ENCODE measurements at places on chromosomes 7 and 10. TPM values are rescaled to one million over a fixed set of nuclear protein-coding genes. Genes with fewer than 3 reads are reported as not detected.

DNA sequence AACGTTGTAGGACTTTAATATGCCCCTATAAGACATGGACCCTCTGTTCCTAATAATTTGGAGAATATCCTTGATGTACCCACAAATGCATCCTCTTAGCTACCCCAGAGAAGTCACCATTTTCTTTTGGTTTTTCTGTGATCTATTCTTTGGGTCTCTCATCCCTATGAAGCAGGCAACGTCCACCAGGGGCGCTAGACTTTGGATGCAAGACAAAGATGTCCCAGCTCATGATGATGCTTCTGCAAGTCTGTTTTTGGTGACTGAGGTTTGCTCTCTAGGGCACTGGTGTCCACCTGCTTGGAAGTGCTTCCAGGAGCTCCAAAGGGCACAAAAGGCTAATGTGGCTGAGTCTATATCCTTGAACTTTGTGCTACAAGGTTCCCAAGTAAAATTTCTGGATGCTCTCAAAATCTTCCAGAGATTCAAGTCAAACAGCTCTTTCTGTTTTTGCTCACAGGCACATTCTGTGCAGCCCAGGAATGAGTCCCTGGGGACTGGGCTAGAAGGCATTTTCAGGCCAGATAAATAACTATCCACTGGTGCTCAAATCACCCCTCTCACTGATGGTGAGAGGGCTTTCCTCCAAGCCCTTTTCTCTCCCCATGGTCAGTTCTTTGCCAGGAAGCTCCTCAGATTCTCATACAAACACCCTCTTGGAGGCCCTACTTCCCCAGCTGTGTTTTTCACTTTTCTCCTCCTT is 166.4 kb downstream of the C7orf25 start:
- no peaks in the 10 kb centered on the region for H3K27me3 ChIP-seq
- H3K4me1 ChIP-seq, result no peaks in the 10 kb centered on the region
- no peak overlapping the region for H3K4me3 ChIP-seq
- H3K36me3 ChIP-seq, result no peaks in the 10 kb centered on the region

- no peaks in the 10 kb centered on the region for H3K4me1 ChIP-seq
- no peak for DNase-seq
- no peak overlapping the region for H3K4me3 ChIP-seq
- H3K27me3 ChIP-seq, result peaks cover 17% of the 10 kb centered on the region
Observed at GRCh38 chr7:151775547-151776443, 101.1 kb downstream of the PRKAG2 start.

DNA sequence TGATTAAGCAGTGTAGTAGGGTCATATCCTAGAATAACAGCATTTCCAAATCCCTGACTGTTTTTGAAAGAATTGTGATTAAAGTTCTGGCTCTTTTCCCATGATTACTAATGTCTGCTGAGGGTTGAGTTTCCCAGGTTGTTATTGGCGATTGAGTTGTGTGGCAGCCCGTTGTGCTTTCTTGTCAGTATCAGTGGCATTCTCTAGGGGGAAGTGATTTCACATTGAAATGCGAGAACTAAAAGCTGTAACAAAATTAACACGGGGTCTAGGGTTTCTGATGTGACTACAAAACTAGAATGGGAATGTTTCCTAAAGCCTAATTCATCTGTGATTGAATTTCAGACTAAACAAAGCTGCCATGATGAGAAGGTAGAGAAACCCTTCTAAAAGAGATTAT is 349.4 kb downstream of the EXOC4 start:
- no peaks in the 10 kb centered on the region for H3K4me1 ChIP-seq
- DNase-seq, result no peak
- H3K27ac ChIP-seq, result no peak overlapping the region
- H3K27me3 ChIP-seq, result no peaks in the 10 kb centered on the region

Gene NEBL
- total RNA-seq, result 21.9 TPM

Gene MKX
- total RNA-seq, result not detected

DNA sequence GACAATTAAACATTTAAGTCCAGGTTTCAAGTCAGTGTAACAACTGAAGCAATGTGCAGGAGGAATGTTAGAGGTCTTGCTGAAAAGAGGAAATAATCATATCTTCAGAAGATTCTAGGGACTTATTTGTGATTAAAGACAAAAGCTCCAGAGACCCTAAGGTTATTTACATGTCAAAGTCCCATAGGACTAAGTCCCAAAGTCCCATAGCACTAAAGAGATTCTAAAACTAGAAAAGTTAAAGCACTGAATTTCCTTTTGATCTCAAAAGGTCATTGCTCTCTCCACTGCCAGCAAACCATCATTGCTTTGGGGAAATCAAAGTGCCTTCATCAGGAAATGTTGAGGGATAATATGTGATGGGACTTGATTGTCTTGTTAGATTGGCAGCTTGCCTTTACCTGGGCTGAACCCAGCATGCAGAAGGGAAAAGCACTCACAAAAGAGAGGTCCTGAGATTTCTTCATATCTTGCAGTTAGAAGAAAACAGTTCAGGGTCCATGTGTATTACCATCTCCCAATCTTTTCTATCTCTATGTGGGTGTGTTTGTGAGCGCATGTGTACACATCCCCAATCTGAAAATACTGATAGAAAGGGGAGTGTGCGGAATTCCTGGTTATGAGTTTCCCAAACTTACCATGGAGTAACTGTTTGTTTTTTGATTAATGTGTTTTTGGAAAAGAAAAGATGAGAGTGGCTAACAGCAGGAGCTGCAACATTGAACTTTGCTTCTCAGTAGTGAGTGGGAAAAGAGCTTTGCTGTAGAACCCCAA is 21.8 kb downstream of the NUDT13 start:
- H3K27me3 ChIP-seq, result no peaks in the 10 kb centered on the region
- no peak for DNase-seq
- peak overlapping the region; percentile 30 for H3K27ac ChIP-seq
- H3K36me3 ChIP-seq, result peaks cover 38% of the 10 kb centered on the region

DNA sequence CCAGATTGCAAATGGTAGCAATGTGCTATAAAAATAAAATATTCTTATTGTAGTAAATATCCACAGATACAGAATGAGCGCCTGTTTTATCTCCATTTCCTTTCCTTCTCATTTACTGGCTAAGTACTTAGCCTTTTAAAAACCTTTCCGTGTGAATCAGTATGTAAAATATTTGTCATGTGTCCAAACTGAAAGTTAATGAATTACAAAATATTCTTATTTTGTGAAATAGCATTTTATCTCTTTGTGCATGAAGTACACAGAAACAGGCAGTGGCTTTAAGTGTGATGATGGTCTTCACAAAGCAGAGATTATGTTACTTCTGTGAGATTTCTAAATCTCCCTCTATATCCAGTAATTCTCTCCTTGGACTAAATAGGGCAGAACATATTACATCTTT is 56.7 kb upstream of the KIAA1217 start:
- H3K4me3 ChIP-seq, result no peak overlapping the region
- no peak overlapping the region for H3K27ac ChIP-seq
- H3K36me3 ChIP-seq, result no peaks in the 10 kb centered on the region
- no peaks in the 10 kb centered on the region for H3K27me3 ChIP-seq

- H3K36me3 ChIP-seq, result no peaks in the 10 kb centered on the region
- H3K4me3 ChIP-seq, result no peak overlapping the region
- H3K27ac ChIP-seq, result peak overlapping the region; percentile 81
- DNase-seq, result no peak
- H3K27me3 ChIP-seq, result no peaks in the 10 kb centered on the region
Observed at GRCh38 chr7:74481458-74482196, 27.9 kb downstream of the GTF2IRD1 start.

Gene TMEM196
- total RNA-seq, result not detected

Gene CCNJ
- total RNA-seq, result 2.5 TPM

Gene C1QL3
- total RNA-seq, result not detected

Gene RHOBTB1
- 7.8 TPM for total RNA-seq

DNA sequence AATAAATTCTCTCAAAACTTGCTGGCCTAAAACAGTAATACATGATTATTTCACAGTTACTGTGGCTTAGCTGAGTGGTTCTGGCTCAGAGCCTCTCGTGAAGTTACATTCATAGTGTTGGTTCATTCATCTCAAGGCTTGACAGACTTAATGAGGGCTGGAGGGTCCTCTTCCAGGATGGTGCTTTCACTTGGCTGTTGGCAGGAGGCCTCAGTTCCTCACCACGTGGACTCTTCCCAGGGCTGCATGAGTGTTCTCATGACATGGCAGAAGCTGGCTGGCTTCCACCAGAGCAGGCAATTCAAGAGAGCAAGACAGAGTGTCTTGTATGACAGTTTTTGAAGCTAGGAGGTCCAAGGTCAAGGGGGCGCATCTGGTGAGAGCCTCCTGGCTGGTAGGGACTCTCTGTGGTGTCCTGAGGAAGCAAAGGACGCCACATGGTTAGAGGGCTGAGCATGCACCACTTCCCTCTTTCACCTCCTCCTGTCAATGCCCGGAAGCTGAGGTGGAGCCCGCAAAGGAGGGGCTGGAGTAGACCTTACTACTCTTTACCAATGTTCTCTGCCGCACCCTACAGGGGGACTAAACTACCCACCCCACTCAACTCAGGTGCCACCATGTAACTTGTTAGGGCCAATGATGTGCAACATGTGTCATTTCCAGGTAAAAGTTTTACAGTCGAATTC is 58.2 kb upstream of the YAE1 start:
- no peak for DNase-seq
- H3K36me3 ChIP-seq, result no peaks in the 10 kb centered on the region
- H3K4me3 ChIP-seq, result no peak overlapping the region
- no peaks in the 10 kb centered on the region for H3K27me3 ChIP-seq

- H3K27me3 ChIP-seq, result no peaks in the 10 kb centered on the region
- DNase-seq, result no peak
- no peaks in the 10 kb centered on the region for H3K4me1 ChIP-seq
- H3K27ac ChIP-seq, result no peak overlapping the region
- no peak overlapping the region for H3K4me3 ChIP-seq
Observed at GRCh38 chr7:65910237-65910636, 37.4 kb downstream of the VKORC1L1 start.

DNA sequence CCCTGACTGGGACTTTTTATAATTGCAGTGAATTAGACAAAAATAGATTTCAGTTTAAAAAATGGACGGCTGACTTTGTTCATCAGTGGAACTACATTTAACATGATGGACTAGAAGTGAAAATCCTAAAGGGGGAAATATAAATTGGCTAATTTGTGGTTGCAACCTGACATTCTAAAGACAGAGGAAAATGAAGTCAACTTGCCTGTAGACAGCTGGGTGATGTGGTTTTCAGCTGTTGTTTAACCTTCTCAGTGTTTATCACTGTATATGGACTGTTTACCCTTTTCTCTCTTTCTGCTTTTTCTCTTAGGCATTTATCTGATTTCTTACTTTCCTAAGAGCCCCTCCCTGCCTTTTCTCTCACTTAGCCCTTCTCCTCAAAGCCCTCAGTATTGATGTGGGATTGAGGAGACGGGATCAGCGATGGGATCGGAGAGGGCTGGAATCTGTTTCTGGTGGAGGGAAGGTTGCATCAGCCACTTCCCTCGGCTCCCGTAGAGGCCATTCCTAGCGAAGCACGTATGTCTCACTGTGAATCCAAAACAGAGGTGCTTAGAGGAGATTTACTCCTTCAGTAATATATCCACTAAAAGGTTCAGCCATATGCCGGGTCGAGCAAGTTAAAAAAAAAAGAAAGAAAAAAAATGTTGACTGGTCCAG is 109.0 kb upstream of the KLF6 start:
- H3K27ac ChIP-seq, result no peak overlapping the region
- H3K4me1 ChIP-seq, result peaks cover 17% of the 10 kb centered on the region
- no peak overlapping the region for H3K4me3 ChIP-seq

- H3K4me1 ChIP-seq, result no peaks in the 10 kb centered on the region
- no peaks in the 10 kb centered on the region for H3K36me3 ChIP-seq
- H3K27me3 ChIP-seq, result no peaks in the 10 kb centered on the region
Observed at GRCh38 chr10:130378556-130379400, 242.6 kb downstream of the GLRX3 start.

Gene FAM24A
- total RNA-seq, result not detected

Gene PTN
- 4.5 TPM for total RNA-seq

DNA sequence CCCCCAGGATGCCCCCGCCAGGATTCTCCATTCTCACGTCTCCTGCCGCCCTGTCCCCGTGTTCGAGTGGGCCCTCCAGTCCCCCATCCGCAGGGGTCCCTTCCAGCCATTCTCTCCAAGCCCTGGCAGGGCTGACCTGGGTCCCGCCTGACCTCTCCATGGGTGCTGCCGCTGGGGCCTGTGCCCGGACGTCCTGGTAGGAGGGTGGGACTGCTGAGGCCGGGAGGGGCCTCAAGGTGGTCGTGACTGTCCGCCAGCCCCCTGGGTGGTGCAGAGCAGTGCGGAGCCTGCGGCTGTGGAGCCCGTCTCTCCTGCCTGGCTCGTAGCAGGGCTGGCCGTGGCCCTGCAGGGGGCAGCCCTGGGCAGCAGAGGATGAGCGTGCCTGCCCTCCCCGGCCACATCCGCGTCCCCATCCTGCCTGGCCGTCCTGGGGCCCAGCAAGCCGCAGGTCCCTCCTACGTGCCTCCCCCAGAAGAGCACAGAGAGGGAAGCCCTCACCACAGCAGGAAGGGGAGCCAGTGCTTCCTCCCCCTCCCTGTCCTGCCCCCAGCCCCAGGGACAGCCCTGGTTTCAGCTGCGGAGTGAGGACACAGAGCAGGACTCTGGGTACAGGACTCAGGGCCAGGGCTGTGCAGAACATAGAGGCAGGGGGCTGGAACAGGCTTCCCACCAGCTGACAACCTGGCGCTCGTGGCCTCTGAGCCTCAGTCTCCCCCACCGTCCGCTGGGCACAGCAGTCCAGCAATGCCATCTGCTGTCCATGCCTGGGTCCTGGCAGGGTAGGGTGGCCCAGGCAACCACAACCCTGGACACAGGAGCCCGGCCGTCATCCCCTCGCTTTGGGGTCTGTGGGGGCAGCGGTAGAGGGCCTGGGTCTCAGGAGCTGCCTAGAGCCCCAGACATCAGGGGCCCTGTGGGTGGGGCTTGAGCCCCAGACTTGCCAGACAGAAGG is 1.5 kb upstream of the GRIFIN start:
- H3K27me3 ChIP-seq, result peaks cover 3% of the 10 kb centered on the region
- peak; percentile 76 for DNase-seq
- peaks cover 8% of the 10 kb centered on the region for H3K4me1 ChIP-seq
- H3K36me3 ChIP-seq, result no peaks in the 10 kb centered on the region
- H3K27ac ChIP-seq, result no peak overlapping the region

- H3K27ac ChIP-seq, result no peak overlapping the region
- no peaks in the 10 kb centered on the region for H3K36me3 ChIP-seq
- peak; percentile 55 for DNase-seq
- H3K4me3 ChIP-seq, result no peak overlapping the region
- no peaks in the 10 kb centered on the region for H3K4me1 ChIP-seq
Observed at GRCh38 chr10:102678842-102679289, 34.6 kb downstream of the TRIM8 start.

Gene RPEL1
- total RNA-seq, result not detected

- H3K4me3 ChIP-seq, result no peak overlapping the region
- H3K36me3 ChIP-seq, result no peaks in the 10 kb centered on the region
- no peaks in the 10 kb centered on the region for H3K27me3 ChIP-seq
- no peak for DNase-seq
Observed at GRCh38 chr7:122430710-122431109, 126.2 kb upstream of the FEZF1 start.

DNA sequence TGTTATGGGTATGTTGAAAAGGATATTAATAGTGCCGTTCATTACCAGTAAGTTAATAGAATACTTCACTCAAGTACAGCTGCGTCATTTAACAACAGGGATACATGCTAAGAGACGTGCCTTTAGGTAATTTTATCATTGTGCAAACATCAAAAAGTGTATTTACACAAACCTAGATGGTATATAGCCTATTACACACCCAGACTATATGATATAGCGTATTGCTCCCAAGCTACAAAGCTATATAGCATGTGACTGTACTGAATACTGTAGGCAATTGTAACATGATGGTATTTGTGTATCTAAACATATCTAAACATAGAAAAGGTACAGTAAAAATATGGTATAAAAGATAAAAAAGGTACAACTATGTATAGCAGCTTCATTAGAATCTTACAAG is 11.1 kb upstream of the PRKG1 start:
- H3K27ac ChIP-seq, result no peak overlapping the region
- no peaks in the 10 kb centered on the region for H3K27me3 ChIP-seq
- no peaks in the 10 kb centered on the region for H3K4me1 ChIP-seq
- no peaks in the 10 kb centered on the region for H3K36me3 ChIP-seq
- no peak for DNase-seq

Gene IGF2BP3
- total RNA-seq, result 139 TPM
